ENCODE measurements at places on chromosomes 2 and 18. TPM values are rescaled to one million over a fixed set of nuclear protein-coding genes. Genes with fewer than 3 reads are reported as not detected.

Gene FAM210A
- total RNA-seq: 42.3 TPM

Gene ITGA6
- 0.68 TPM for total RNA-seq

Gene TEX44
- not detected for total RNA-seq

Gene RND3
- not detected for total RNA-seq

Gene SP110
- 137 TPM for total RNA-seq

Gene SERPINB5
- not detected for total RNA-seq

Gene DSC2
- total RNA-seq: not detected

- DNase-seq: peak; percentile 52
Measured at GRCh38 chr2:174588463-174588862, 9.1 kb downstream of the WIPF1 start.

GRCh38 chr18:14939141-14939540 is 191.2 kb downstream of the ANKRD30B start:
- no peak for DNase-seq

DNA sequence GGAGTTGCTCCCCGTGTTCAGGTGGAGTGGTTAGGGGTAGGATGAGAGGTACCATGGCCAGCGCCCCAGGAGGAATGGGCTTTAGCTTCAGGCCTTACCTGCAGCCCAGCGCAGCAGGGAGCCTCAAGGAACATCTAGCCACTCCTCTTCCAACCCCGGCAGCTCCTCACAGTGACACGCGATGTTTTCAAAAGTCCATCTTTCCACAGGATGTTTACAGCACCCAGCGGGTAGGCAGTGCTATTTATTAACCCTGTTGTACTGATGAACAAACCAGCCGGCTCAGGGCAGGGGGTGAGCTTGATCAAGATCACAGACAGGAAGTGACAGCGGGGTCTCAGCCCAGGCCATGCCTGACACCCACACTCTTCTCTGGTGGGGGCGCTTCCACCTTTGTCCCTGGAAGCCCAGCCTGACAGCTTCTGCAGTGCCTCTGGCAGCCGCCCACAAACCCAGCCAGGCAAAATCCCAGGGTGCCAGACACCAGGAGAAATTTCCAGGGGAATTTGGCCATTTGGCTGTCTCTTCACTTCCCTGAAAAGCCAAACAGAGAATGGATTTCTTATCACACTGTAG is 18.4 kb upstream of the PRLH start:
- DNase-seq: no peak

- DNase-seq: no peak
Measured at GRCh38 chr2:52288596-52288995, 1256.7 kb upstream of the NRXN1 start.

DNA sequence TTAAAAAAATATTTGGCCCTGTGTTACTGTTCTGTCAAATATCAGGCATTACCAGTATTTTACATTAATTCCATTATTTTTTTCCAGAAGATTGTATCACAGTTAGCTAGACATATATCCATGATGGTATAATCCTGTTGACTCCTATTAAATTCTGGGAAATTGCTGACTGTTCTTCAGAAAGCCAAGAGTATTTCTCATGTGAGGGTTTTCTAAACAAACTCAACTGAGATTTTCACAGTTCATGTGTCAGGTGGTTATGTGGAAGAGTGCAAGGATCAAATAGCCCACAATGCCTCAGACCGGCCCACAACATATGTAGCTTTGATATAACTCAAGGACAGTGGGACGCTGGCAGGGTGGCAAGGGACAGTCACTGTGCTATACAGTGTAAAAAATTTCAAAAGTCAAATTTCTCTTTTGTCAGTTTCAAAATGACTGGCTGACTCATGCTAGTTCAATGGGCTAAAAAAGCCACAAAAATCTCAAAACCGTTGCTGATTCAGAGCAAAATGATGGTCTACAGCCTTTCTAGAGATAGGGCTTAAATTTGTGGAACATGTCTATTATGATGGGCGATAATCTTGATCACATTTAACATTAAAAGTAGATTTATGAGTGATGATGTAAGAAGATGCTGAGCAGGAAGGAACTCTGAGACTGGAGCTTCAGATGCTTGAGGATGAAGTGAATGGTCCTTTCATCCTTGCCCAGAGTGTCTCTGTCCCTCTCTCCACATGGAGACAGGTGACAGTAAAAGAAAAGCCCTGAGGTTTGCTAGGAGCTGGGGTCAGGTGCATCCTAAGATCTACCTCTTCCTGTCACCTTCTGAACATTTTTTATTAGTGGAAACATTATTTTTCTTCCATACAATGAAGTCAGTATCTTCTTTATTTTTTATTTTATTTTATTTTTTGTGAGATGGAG is 175.8 kb upstream of the PIEZO2 start:
- no peak for DNase-seq

GRCh38 chr2:74715081-74715791 is 61.2 kb downstream of the SEMA4F start:
- peak; percentile 95 for DNase-seq

- no peak for DNase-seq
Measured at GRCh38 chr2:224666951-224667553, 49.1 kb downstream of the CCDC195 start.

GRCh38 chr2:157986761-157987160 is 110.6 kb upstream of the ACVR1 start:
- DNase-seq: no peak

Data from activated CD4-positive, alpha-beta T cell treated with anti-CD3 and anti-CD28 coated beads, Interleukin-2, amount 10 ng/mL, durations not matched to agents 24 days and 14 days (primary cell).